ENCODE measurements at places on chromosomes 5 and 9.

- no peak for DNase-seq
These were observed 118.7 kb downstream of the PSD2 start for GRCh38 chr5:139914218-139914807.

DNA sequence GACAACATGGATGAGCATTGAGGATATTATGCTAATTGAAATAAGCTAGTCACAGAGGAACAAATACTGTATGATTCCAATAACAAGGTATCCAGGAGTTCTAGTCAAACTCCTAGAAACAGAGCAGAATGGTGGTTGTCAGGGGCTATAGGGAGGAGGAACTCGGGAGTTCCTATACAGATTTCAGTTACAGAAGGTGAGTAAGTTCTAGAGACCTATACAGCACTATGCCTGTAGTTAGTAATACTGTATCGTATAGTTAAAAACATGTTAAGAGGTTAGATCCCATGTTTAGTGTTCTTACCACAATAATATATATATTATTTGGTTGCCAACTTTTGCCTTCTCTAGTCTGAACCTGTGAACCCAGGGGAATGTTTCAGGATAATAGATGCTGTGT lies 7.9 kb upstream of the OXCT1 start:
- no peak for DNase-seq

- no peak for DNase-seq
These were observed 223.8 kb upstream of the CLINT1 start for GRCh38 chr5:158082696-158083287.

DNA sequence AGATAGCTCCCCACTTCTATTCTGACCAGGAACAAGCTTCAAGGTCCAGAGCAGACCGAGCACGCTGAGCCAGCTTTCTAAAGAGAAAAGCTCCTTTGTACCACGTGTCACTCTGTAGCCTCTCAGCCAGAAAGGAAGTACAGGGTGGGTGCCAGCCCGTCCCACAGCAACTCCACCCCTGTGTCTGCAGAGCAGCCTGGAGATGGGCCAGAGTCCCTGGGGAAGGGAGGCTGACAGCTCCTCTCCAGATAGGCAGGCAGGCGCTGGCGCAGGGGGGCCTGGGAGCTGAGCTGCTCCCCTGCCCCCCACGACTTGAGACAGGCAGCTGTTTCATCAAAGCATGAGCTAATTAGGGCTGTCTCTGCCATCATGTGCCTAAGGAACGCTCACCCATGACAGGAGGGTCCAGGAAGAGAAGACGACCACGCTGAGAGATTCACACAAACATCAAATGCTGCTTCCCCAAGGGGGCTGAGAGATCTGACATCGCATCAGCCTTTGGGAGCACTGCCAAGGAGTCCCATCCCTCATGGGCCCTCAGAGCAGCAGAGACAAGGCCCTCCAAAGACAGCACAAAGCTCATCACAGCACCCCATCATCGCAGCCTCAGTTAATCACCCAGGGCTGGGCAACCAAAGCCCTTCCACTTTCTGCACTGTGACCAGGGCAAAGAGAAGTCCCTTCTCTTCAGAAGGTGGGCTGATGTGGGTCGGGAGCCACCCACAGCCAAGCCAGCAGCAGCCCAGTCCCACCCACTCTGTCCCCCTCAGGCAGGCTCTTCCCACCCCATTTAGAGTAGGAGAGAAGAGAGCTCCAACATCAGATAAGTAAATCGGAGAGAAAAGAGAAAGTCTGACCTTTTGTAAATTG lies 78.5 kb upstream of the LRRTM2 start:
- DNase-seq = peak; percentile 5

- no peak for DNase-seq
These were observed 62.2 kb downstream of the RANBP17 start for GRCh38 chr5:170923910-170924620.

GRCh38 chr9:121322737-121323448 lies 47.2 kb downstream of the STOM start:
- no peak for DNase-seq

- no peak for DNase-seq
These were observed 253.9 kb upstream of the PCSK5 start for GRCh38 chr9:75636427-75637045.

- DNase-seq = no peak
These were observed 106.3 kb downstream of the C9orf152 start for GRCh38 chr9:110101531-110102161.

GRCh38 chr5:78699552-78700153 lies 51.1 kb upstream of the LHFPL2 start:
- DNase-seq = no peak

DNA sequence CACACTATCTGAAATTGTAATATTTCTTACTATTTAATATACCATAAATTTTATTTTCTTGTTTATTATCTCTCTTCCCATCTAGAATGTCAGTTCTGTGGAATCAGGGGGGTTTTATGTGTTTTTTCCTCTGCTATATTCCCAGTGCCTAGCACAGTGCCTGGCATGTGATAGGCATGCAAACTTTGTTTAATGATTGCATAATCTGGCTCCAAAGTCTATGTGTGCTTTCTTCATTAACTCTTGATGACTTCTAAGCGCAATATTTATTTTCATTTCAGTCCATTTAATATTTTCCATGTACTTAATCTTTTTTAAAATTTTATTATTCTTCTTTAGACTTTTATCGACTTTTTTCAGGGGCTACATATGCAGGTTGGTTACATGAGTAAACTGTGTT lies 60.4 kb upstream of the CDK5RAP2 start:
- DNase-seq = no peak

- no peak for DNase-seq
These were observed 4.2 kb upstream of the SUB1 start for GRCh38 chr5:32581010-32581785.

DNA sequence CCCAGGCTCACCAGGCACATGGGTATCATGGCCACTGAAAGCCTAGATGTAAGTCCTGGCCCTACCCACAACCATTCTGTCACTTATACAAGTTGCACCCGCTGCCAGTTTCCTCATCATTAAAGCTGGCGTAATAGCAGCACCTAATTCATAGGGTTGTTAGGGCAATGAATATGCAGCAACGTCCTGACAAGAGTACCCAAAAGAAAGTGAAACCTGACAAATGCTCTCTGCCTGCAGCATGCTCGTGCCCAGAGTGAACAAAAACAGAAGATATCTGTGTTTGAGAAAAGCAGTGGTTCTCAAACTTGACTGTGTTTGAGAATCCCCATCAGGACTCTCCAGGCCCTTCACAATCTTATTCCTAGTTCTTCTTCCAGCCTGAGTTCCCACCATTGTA lies 632.4 kb downstream of the SEMA5A start:
- no peak for DNase-seq

DNA sequence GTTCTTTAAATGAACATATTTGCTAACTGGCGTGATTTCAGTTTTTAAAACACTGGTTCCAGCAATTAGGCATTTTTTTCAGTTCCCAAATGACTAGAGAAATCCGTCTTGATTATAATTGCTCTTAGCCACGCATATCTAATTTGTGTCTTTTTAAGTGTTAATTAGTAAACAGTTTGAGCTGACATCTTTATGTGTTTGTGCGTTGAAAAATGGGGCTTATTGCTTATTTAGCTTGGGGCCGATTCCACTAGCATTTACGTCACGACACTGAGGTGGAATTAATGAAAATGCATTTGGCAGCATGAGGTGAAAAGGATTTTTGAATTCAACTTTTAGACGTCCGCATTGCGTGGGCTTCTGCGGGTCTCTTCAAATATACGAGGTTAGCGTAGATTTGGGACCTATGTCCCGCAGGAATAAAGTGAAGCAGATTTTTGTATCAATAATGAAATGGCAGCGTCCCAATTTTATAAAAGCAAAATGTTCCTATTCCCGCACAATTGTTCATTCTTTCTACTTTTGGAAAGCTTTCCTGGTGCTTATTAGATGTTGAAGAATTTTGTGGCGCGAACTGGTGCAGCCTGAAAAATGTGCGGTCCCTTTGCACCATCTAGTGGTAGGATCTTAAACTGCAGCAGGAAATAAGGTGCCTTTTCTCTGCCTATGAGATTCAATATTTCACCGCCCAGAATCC lies 122.7 kb upstream of the LMX1B start:
- peak; percentile 56 for DNase-seq

- DNase-seq = no peak
These were observed 468.1 kb downstream of the KCTD16 start for GRCh38 chr5:144638787-144639186.

DNA sequence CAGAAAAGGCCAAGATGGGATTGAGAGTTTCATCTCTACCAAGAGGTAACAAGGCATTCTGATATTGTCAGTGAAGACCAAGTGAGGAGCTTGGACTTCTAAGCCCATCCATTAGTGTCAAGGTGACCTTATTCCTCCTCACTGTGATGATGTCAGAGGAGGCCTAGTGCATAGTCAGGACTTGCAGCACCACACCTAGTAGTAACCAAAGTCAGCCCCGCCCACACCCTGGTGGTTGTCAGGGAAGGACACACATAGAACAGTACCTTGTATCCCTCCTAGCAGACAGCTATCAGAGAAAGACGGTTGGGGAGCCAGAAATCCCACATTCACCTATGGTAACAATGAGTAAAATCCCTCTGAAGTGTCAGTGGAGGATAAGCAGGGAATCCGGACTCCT lies 111.7 kb downstream of the AP3B1 start:
- DNase-seq = no peak

- DNase-seq = no peak
These were observed 139.7 kb upstream of the VCAN start for GRCh38 chr5:83331842-83332241.

DNA sequence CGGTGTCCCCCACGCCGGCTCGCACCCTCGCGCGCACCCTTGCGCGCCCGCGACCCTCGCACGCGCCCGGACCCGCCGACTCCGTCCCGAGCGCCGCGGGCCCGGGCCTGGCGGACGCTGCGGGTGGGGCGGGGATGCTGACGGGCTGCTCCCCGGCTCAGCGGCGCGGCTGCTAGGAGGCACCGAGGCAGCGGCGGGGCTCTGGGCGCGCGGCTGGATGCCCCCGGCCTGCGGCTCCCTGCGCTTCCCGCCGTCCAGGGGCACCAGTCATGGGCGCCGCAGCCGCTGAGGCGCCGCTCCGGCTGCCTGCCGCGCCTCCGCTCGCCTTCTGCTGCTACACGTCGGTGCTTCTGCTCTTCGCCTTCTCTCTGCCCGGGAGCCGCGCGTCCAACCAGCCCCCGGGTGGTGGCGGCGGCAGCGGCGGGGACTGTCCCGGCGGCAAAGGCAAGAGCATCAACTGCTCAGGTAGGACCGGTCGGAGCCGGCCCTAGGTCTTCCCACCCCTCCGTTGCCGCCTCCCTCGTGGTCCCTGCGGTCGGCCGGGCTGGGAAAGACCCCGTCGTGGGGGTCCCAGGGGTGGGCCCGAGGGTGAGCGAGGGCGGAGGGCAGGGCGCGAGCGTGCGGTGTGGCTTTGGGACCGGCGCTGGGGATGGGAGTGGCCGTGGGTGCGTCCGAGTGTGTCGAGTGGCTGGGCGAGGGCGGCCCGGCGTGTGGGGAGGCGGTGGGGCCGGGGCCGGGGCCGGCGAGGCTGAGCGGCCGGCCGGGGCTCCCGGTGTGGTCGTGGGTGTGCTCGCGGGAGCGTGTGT lies 530 bp downstream of the TMEFF1 start:
- DNase-seq = peak; percentile 4

GRCh38 chr5:81359108-81359507 lies 34.8 kb downstream of the ACOT12 start:
- no peak for DNase-seq

DNA sequence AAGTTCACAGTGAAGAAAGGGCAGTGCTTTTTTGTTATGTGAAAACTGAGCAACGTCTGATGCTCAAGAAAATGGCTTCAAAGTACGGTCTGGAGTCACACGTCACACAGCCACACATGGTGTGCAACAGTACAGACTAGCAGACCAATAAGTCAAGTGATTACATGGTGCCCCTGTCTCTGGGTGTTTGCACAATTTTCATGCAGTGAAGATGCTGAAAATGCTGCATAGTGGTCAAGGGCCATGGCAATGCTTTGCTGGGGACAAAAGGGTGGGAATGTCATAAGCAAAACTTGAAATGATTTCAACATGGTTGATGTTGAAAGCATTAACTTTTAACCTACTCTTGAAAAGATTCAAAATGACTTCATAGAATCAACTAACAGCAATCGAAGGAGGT lies 231.2 kb downstream of the EBF1 start:
- no peak for DNase-seq

DNA sequence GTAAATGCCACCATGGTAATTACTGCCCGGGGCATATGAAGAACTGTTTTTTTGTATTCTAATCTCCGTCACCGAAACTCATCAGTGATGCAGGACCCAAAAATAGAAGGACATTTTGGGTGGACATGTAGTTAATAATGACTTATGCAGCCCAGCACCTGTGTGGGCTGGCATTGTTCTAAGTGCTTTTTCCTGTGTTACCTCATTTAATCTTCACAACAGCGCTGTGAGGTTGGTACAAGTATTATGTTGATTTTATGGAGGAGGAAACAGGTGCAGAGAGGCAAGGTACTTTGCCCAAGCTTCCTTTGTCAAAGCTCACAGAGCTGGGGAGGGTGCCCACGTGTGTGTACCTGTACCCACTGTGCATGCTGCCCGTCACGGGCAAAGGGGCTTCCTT lies 58.4 kb downstream of the DAPK1 start:
- DNase-seq = no peak

DNA sequence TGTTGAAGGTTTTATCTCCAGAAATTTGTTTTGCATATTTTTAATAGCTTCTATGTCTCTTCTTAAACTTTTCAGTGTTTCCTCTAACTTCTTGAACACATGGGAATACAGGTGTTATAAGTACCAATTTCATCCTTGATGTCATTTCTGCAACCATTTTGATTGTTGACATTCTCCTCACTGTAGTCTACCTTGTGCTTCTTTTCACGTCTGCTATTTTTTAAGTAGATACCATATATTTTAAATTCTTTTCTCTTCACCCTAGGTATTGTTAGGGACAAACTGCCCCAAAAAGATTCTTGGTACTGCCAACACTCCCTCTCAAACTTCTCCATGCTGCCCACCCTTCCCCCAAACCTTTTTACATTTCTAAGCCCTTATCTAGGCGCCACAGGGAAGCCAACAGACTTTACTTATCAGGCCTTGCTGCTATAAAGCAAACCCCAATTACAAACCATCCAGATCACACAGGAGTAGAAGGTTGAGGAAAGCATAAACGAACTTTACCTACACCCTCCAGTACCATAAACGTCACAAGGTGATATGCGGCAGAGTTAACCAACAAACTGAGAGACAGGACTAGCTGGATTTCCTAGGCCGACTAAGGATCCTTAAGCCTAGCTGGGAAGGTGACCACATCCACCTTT lies 1165.3 kb downstream of the TAF11L14 start:
- no peak for DNase-seq

- DNase-seq = no peak
These were observed 86.9 kb upstream of the CTNNA1 start for GRCh38 chr5:138666226-138666742.

GRCh38 chr9:95459851-95460517 lies 56.8 kb downstream of the PTCH1 start:
- no peak for DNase-seq

All from central memory CD4-positive, alpha-beta T cell (primary cell).